Brain pericyte (primary cell): ENCODE measurements at places on chromosomes 4 and X.

DNA sequence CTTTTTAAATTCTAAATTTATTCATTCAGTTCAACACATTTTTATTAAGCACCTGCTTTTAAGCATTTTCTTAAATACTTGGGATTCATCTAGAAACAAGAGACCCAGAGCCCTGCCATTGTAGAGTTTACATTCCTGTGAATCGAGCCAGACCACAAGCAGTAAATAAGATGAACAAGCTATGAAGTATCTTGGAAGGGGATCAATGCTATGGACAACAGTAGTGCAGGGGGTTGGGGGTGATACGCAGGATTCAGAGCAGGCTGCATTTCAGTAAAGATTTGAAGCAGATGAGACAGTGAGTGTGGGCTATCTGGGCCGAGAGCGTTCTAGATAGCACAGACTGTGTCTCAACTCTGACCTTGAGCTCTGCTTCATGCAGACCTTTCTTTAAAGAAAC, 35.1 kb downstream of the CLDN22 start:
- no peak for DNase-seq

GRCh38 chrX:28022371-28022770, 41.1 kb upstream of the DCAF8L1 start:
- DNase-seq, result no peak

DNA sequence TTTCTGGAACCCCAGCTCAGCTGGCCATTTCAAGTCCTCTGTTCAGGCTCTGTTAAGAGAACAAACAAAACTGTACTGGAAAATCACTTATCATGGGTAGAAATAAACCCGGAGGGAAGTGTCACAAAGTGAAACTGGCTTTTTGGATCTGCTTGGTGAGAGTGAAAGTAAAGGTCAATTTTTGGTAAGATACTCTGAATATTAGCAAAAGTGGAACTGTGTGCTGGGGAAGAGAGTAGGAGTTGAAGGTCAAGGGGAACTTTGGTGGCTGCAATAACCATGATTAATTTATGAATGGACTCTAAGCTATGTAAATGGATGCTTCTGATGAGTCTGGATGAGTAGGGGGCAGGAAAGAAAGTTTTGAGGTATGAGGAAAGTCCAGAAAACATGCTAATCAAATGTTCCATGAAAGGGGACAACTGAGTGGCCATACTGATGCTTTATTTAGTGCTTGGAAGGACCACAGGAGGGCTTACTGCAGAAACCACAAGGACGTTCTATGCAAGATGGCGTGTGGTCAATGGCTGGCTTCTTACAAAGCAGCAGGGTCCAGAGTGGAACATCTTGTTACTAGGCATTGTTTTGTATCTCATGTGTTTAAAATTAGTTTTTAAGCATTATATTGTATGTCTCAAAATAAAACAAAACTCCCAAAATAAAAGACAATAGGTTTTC, 36.8 kb upstream of the TNIP3 start:
- DNase-seq, result no peak

DNA sequence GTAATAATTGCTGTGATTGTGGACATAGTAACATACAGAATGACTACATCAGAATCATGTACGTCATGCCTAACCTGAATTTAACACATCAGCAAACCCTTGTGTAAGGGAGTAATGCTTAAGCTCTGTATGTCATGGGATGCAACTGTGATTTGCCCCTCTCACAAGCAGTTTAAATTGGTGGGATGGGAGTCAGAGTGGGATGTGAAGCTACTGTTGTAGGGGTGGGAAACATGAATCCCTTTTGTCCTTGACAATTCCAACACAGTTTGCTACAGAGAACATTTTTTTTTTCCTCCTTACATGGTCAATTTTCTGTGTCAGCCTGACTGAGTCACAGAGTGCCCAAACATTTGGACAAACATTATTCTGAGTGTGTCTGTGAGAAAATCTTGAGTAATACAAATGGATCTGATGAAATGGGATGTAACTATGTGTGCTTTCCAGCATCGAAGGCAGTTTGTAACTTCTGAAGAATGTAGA, 392.8 kb downstream of the GPM6A start:
- peak; percentile 40 for DNase-seq

- no peak for DNase-seq
These were observed 121.2 kb upstream of the TET2 start for GRCh38 chr4:105025263-105026017.

DNA sequence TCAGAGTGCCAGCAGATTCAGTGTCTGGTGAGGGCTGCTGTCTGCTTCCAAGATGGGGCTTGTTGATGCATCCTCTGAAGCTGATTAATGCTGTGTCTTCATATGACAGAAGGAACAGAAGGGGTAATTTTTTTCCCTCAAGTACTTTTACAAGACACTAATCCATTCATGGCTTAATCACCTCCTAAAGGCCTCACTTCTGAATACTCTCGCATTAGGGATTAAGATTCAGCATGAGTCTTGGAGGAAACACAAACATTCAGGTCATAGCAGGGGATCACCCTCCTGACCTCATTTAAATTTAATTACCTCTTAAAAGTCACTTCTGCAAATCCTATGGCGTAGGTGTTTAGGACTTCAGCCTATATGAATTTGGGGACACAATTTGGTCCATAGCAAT, 1145.5 kb upstream of the PCDH10 start:
- DNase-seq, result no peak

DNA sequence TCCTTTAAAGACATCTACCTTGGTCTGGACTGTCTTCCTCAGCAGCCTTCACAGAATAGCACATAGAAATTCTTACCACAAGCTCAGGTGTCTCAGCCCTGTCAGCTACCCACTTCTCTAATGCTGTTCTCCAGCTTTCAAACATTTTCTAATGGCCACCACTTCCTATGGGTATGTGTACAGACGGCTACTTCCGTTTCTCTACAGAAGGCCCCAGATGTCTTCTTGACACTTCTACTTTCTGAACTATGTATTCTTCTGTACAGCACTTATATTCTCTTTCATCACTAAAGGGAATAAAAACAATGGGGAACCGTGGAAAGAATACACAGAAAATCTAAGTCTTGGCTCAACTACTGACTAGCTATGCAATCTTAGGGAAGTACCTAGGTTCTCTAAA, 13.3 kb downstream of the OPHN1 start:
- DNase-seq, result no peak

- DNase-seq, result no peak
These were observed 9.9 kb downstream of the BCAP31 start for GRCh38 chrX:153714256-153714655.

GRCh38 chr4:8537041-8537461, 43.1 kb upstream of the GPR78 start:
- no peak for DNase-seq

DNA sequence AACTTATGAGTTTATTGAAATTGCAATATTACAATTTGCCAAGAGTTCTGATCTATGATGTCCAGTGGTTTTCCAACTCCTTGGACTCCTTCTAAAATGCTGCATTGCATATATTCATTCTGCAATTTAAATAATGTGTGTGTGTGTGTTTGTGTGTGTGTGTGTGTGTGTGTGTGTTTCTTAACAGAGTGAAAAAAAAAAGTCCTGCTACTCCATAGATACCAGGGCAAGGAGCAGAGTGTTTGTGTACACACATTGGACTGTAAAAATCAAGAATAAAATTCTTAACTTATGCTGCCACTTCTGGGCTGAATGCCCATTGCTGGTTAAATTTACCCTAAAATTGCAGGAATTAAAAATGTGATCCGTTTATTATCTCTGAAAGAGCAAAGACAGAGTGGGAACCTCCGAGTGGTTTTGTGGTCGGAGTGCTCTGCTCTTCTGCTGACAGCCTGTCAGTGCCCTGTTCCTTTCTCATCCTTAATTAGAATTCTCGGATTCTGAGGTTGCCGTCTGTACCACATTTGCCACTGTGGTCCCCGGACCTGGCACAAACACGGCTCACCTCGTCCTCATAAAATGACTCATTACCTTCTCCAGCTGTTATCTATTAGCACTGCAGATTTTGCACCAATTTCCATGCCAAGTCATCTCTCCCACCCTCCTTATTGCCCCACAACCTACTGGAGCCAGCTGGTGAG, 355.5 kb downstream of the KCNIP4 start:
- DNase-seq, result no peak

- no peak for DNase-seq
These were observed 6.8 kb upstream of the TCEANC start for GRCh38 chrX:13646154-13646549.

GRCh38 chr4:121978172-121978516, 26.3 kb upstream of the TRPC3 start:
- no peak for DNase-seq

DNA sequence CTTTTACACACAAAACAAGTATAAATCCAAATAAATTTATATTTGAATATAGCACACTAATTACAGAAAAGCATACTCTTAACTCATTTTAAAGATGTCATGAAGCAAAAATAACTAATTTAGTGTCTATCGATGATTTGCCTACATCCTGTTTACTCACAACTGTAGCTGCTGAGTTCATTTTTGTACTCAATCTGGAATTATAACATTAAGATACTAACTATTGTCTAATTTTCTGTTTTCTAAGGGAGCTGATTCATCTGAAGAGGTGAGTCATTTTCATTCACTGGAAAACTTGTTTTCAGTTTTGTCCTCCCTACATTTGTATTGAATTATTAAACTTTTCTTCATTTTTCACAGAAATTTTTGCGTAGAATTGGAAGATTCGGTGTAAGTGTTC, 3.7 kb downstream of the STATH start:
- no peak for DNase-seq

DNA sequence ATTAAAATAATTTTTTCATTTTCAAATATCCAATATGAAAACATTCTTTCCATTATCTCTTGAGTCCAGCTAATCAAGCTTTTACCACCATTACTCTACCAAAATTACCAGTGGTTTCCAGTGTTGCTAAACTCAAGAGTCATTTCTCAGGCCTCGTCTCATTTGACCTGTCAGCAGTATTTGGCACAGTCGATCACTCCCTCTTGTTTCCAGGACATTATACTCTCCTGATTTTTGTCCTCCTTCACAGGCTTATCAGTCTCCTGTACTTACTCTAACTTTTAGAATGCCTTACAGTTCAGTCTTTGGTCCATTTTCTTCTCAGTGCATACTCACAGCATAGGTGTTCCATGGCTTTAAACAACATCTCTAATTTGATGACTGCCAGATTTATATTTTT, 11.6 kb downstream of the USP38 start:
- no peak for DNase-seq

DNA sequence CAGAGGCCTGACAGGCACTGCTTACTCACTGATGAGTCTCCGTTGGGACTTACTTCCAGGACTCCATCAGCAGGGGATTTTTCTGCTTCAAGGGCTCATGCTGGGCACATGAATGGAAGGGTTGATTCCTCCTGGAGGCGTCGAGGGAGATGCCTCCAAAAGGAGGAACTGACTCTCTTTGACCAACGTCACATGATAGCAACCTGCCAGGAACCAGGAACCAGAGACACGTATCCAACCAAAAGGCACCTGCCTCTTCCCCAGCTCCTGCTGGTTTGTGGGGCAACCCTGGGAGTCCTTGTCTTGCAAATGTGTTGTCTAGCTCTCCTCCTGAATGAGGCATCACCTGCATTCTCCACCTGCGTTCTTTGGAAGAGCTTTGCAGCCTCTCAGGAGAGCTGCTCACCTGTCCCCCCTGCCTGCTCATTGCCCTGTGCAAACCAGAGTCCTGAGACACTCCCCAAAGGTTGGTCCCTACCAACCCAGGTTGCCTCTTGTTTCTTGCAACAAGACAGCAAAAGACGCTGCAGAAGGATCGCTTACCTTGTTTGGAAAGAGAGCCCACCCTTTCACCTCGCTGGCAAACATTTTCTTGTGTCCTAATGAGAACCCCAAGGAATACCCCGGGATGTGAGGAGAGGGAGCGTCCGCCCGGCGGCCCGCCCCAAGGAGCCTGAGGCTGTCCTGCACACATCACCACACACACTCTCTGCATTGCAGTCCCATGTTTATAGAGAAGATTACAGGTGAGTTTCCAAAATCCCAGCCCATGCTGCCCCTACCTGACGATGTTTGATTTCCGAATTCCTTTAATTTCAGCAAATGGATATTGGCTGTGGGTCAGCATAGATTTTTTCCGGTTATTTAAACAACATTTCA, 30.5 kb upstream of the SHOX start:
- DNase-seq, result no peak

GRCh38 chr4:123250843-123251242, 145.8 kb upstream of the SPRY1 start:
- DNase-seq, result no peak

GRCh38 chr4:177569434-177569833, 127.2 kb upstream of the AGA start:
- no peak for DNase-seq

DNA sequence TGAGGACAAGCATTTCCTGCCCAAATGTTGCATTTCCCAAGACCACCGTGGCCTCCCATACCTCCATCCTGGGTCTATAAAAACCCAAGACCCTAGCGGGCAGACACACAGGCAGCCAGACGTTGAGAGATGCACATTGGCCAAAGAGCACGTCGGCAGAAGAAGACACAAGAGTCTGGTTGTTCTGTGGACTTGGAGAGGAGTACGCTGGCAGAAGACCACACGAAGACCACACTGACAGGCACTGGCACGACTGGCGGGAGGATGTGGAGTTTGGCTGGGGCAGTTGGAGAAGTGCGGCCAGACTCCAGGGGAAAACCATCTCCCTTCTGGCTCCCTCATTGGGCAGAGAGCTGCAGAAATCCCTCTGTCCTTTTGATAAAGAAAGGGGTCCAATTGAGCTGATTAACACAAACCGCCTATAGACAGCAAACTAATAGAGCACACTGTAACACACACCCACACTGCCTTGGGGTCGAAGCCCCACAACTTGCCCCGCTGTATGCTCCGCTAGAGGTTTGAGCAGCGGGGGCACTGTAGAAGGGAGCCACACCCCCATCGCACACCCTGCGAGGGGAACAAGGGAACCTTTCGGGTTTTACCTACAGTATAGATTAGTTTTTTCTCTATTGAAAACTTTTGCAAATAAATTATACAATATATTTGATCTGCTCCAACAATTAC, 376.7 kb upstream of the KLHL4 start:
- no peak for DNase-seq

DNA sequence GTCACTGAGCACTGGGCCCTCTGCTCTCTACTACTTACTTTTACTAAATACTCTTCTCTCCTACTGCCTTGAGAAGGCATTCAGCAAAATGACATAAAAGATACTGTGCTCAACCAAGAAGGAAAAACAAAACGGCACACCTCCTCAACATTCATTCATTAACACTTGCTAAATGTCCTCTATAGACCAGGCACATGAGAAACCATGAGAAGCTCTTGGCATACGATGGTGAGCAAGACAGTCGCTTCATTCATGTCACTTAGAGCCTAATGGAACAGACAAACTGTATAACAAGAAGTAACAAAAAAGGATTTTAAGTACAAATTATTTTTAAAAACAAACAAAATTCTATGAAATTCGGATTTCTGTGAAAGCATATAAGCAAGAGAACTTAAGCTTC, 38.7 kb downstream of the COL25A1 start:
- no peak for DNase-seq
